ENCODE measurements at places on chromosomes 16 and 17.

DNA sequence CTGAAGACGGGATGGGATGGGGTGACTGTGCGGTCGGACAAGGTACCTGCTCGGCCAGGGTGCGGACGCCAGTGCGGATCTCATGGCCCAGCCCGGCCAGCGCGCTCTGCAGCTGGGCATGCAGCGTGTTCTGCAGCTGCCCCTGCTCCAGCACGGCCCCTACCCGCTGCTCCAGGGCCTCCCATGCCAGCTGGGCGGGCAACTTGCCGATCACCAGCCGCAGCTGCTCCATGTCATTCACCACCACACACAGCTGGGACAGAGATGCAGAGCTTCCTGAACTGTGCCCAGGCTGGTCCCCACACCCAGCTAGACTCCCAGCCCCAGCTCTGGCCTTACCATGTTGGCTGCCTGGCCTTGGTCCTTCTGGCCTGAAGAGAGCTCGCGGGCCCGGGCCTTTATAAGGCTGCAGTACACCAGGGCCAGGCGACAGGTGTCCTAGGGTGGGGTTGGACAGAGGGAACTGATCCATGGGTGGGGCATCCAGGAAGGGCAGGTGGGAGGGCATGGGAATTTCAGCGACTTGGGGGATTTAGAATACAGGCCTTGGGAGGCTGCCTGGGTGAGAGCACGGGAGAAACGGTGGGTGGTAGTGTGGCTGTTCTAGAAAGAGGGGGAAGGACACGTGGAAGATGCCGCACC lies 9.8 kb downstream of the UNC13D start:
- no peak for DNase-seq

DNA sequence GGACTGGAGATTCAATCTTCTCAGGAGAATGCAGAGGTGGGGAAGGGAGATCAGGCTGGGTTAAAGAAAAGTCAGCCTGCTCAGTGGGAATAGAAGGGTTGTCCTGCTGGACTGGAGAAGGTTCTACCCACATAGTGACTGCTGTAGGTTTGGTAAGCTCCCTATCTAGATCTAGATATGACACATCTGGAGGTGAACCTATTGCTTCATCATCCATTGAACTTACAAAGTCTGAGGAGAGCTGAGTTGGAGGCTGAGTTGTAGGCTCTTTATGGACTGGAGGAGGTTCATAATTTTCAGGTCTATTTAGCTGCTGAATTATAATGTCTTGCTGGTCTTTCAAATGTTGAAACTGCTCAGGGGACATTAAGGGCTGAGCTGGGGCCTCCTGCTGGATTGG lies 46.0 kb upstream of the NF1 start:
- DNase-seq, result no peak

- no peak for DNase-seq
Measured at GRCh38 chr17:42193216-42193968, 902 bp downstream of the GHDC start.

DNA sequence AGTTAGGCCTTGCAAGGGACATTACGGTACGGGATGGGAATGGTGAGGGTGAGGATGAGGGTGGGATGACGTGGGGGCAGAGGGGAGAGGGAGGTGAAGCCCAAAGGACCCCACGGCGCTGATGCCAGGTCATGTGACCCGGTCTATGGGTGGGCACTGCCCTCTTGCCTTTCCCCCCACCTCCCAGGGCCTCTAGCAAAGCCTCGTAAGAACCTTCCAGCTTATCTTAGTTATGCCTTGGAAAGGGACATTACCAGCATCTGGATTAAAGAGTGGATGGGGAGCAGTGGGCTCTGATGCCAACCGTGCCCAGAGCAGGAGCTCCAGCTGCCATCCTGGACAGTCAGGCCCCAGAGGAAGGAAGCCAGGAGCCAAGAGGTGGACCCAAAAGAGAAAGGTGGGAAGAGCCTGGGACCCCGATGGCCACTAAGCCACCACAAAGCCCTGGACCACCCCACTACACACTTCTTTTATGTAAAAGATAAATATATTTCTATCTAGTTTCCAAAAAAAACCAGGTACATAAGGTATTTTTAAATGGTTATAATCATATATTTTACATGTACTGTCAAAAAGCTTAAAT lies 40.9 kb downstream of the TK2 start:
- no peak for DNase-seq

DNA sequence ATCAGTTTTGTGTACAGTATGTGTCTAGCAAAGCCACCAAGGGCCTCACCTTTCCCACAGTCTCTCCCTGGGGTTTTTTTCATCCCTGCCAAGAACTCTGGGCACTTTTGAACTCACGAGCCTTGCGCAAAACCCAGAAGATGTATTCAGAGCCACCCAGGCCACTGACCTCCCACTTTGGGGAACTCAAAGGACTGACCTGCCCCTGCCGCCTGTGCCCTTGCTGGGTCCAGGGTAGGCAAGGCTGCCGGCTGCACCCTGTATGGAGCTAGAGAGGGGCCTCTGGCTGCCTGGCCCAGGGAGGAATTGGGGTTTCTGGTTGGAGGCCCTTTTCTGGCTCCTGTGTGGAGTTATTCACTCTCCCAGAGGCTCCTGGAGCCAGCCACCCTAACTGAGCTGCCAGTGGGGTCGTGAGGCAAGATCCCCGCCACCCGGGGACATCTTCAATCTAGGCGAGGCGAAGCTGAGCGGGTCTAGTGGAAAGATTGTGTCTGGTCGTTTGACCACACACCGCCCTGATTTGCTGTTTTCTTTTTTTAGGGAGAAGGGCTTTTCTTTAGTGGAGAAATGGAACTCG lies 1.9 kb downstream of the CDK5R1 start:
- no peak for DNase-seq

Data from aorta (tissue), 5 donors.